NCI-H1092 treated with DMSO at 0.1 percent for 48 hours (cell line): ENCODE measurements at places on chromosomes 16 and 17.

- no peak for DNase-seq
Observed at GRCh38 chr16:64392456-64392855, 729.4 kb downstream of the CDH11 start.

DNA sequence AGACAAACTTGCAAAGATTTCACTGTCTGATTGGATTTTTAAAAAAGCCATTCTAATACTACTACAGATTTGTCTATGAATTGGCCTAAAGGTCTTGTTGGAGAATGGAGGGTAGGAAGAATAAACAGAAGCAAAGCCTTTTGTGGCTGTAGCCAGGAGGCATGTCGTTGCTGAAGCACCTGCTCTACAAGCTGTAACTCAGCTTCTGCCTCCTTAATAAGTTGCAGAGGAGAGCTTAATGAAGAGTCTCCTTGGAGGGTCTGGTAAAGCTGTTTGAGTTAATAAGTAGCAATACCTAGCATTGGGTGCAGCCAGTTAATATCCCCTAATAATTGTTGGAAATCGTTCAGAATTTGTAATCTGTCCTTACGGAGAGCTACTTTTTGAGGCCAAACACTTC lies 10.0 kb upstream of the ZNF689 start:
- peak; percentile 2 for DNase-seq

- DNase-seq: no peak
Observed at GRCh38 chr16:54687043-54687899, 243.4 kb upstream of the IRX5 start.

- DNase-seq: no peak
Observed at GRCh38 chr17:80826955-80827645, 164.5 kb upstream of the CHMP6 start.

GRCh38 chr17:2929881-2930533 lies 133.4 kb downstream of the OR1D5 start:
- no peak for DNase-seq
